ENCODE measurements at places on chromosomes 6 and 20.
A peak's percentile ranks its signal among the peaks of the same experiment; 100 is the strongest.

- DNase-seq = no peak
Observed at GRCh38 chr6:4664117-4664626, 112.0 kb upstream of the CDYL start.

- DNase-seq = no peak
Observed at GRCh38 chr6:55562318-55562717, 16.7 kb downstream of the HMGCLL1 start.

- no peak for DNase-seq
Observed at GRCh38 chr6:38593409-38593808, 46.3 kb downstream of the BTBD9 start.

GRCh38 chr20:19888269-19888671 is 128.9 kb upstream of the NAA20 start:
- no peak for DNase-seq

GRCh38 chr20:24795436-24795835 is 153.6 kb upstream of the CST7 start:
- no peak for DNase-seq

DNA sequence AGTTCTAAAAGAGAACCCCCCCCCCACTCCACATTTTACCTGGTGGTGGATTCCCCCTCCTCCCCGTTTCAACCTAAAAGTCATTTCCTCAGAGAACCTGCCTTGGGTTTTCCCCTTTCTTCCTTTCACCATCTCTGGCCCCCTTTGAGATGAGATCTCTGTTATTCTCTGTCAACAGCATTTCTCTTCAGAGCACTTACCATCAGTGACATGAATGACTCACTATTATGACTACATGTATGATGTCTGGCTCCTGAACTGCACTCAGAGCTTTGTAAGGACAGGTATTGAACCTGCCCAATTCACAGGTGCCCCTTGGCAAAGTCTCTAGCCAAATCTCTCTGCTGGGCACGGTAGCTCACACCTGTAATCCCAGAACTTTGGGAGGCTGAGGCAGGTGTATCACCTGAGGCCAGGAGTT is 61.4 kb upstream of the JARID2 start:
- DNase-seq = peak; percentile 7

DNA sequence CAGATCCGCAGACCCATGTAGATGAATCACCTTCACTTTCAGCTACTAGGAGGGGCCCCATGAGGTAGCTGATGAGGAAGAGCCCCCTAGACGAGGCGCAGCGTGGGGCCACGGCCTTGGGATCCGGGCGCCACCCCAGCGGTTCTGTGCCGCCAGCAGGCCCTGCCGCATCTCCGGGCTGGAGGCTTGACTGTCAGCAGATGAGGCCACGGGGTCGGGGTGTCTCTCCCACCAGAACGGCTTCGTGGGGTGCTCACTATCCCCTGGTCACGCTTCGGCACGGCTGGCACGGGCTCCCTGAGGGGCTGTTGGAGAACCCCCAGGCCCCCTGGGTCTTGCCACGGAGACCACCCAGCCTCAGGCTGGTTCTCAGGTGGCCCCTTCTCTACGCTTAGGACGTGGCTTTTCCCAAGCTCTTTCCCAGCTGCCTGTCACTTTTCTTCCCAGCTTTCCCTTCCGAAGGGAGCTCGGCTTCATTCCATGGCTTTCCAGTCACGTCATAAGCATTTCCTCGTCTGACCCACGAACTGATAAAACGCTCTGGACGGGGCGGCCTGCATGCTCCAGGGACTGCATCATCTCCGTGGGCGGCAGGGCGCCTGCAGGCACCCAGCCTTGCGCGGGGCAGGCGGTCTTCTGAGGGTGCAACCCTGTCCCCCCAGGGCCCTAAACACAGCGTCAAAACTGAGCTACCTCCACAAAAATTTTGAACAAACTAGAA is 85.9 kb downstream of the THBS2 start:
- no peak for DNase-seq

GRCh38 chr20:17848249-17849048 is 120.1 kb downstream of the SNX5 start:
- no peak for DNase-seq

GRCh38 chr20:10415013-10415650 is 18.9 kb downstream of the MKKS start:
- DNase-seq = no peak

GRCh38 chr20:2599288-2600006 is 53.0 kb upstream of the NOP56 start:
- no peak for DNase-seq

DNA sequence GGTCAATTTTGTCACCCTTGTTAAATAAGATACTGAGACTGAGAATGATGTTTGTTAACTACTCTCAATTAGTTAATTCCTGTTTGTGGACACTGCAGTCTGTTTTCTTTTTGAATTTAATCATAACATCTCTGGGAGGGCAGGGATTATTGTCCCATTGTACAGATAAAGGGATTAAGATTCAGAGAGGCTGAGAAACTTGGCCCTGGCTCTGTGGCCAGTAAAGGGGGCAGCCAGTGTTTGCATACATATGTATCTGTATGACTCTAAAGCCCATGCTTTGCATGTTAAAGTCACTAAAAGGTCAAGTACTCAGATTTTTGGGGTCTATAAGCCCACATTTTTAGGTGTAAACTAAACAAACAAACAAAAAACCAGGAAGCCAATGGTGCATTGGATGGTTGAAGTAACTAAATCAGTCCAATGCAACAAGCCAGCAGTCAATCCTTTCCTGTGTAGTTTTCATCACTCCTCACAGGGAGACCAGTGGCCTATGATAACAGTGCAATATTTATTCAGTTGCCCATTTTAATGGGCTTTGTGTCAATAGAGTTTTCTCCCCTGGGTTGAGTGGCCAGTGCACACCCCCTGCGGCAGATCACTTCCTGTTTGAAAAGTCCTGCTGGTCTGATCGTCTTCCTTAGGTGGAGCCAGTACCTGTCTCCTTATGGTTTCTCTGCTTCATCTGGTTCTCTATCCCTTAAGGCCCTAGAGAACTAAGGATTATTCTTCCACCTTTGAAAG is 106.7 kb downstream of the SLX4IP start:
- no peak for DNase-seq

DNA sequence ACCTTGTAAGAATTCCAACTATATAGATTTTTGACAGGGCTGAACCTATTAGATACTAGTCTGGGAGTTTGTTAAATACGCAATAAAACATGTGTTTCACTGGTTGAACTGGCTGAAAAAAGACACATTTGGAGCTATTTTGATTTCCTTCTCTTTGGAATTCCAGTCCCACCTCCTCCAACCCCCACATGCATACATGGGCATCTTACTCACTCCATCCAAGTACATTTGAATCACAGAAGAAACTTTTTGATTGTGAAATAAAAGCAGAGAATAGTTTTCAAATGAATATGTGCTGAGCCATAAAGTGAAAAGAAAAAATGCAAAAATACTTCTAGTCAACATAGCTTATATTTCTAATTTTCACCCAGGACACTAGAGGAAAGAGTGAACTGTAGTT is 33.9 kb upstream of the STXBP5 start:
- no peak for DNase-seq

DNA sequence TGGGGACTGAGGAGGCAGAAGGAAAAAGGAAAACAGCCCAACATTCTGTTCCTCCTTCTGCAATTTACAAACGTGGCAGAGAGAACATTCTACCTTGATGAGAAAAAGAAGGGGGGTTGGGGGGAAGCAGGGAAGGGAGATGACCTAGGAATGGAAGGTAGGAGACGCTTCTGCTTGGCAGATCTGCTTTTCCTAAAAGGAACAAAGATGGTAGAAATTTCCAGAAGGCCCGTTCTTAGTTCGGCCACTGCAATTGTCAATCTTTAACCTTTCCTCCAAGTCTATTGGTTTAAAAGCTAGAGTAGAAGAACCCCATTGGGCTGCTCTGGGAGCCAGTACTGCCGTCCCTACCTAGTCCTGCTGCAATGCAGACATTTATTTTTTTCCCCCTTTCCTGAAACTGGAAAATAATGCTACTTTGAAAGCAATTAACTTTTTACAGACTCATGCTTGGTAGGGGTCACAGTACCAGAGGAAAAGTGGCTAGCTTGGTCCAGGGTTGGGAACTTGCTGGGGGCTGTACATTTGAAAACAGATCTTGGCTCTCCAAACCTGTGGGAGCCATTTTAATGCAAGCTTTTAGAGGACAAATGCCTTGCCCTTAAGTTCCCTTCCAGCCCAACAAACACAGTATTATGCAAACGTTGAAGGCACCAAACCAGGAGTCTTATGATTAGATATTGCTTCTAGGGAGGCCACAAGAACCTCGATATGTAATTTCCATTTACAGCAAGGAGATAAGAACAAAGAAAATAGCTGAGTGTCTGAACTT is 2.6 kb downstream of the ZMYND8 start:
- no peak for DNase-seq

DNA sequence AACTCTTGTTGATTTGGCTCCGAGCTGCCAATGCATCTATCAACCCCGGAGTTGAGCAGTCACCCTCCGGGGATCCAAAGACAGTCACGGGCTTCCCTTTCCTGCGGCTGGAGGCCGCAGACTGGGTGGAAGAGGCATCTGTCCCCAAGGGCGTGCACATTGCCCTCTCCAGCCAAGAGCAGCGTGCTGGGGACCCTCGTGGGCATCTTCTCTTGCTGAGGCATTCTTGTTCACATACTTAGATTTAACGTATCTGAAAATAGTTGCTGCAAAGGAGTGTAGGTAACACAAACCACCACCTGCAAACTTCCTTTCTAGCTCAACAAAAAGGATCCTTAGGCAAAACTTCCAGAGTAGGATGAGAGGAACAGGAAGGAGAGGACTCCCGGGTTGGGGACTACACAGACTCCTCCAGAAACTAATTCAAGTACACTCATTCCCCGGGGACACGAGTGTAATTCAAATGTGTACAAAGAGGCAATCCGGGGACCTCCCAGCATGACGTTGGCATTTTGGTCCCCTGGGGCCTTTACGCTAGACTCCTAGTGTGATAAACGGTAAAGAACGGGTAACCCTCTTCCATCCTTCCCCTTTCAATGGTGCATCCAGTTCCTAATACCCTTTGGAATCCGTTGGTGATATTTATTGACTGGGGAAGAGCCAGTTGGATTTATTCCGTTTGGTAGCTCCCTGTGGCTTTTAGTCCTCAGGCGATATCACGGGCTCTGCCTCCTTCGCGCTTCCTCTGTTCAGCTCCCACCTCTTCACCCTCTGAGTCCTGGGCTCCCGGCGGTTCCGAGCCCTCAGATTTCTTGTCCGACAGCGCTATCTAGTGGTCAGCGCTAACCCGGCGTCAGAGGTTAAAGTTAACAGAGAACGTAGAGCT is 2.7 kb upstream of the COL12A1 start:
- peak; percentile 79 for DNase-seq

GRCh38 chr20:53739799-53740785 is 146.5 kb upstream of the ZNF217 start:
- no peak for DNase-seq

DNA sequence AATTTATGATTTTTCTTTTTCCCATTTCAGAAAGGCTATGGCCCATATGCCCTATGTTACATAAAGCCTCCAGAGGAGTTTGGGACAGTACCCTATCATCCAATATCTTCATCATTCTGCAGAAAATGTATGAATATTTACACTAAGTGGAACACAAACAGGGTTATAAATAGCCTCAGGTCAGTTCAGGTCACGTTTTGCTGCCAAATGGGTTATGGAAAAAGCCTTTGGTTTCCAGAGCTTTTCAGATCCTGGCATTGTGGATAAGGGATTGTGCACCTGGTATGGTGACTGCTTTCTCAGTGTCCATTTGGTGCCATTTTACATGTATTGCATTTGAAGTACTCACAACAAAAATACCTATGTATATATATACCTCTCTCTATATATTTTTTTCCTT is 29.4 kb downstream of the UTRN start:
- DNase-seq = no peak

DNA sequence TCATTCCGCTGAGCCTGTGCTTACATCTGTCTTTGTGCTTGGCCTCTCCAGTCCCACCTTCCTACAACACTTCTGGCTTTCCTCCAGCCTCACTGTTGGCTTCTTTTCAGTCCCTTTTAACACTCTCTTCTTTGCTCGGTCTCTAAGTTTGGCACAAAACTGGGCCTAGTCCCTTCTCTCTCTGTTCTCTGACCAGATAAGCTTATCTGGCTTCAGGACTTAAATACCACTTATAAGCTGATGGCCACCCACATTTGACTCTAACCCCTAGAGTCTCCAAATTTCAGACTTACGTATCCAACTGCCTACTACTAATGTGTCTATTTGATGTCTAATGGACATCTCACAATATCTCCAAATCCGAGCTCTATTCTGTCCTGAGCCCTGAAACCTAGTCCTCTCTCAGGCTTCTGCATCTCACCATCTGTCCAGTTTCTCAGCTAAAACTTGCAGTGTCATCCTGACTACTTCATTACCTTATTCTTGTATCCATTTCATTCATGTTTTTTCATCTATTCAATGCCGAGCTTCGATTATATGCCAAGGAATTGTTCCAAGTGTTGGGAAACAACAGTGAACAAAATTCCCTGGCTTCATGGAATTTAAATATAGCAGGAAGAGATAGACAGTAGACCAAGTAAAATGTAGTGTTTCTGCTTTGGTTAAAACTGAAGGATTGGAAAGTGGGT is 40.1 kb downstream of the TBPL1 start:
- DNase-seq = no peak

- DNase-seq = peak; percentile 42
Observed at GRCh38 chr20:58447511-58448391, 58.7 kb downstream of the VAPB start.

- DNase-seq = no peak
Observed at GRCh38 chr6:153849072-153849779, 189.8 kb upstream of the OPRM1 start.

DNA sequence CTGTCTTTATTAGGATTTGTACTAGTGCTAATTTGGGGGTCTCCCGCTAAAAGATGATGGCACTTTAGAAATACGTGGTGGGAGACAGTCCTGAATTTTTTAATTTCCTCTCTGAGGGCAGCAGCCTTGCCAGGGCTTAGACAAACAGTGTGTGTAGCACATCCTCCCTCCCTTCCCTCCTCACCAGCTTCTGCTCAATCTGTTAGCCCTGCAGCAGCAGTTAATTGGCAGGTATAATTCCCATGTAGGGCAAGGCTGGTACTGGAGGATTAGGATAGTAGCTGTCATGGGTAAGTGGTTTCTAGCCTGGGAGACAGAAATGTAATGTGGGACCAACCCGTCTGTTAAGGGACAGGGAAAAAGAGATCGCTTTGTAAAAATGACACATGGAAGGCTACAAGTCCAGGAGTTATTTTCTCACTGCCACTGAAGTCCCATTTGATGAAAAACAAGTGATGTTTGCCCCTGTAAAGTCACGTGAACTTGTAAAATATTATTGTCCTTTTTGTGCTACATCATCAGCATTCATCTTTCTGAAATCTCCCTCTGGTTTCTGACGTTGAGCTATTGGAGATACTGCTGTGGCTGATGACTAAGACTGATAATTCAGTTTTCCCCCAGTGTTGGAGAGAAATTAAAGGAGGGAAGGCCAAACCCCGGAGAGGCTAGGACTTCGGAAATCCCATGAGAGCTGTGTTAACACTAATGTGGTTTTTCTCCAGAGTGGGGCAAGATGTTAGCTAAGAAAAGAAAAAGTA is 40.6 kb downstream of the CTNNBL1 start:
- no peak for DNase-seq

Data from stimulated activated CD4-positive, alpha-beta T cell treated with anti-CD3 and anti-CD28 coated beads, TNF-alpha, amount 100 ng/mL, for 24 hours (primary cell).